ENCODE measurements at places on chromosomes 5 and 9. TPM values are rescaled to one million over a fixed set of nuclear protein-coding genes. Genes with fewer than 3 reads are reported as not detected.
A peak's percentile ranks its signal among the peaks of the same experiment; 100 is the strongest.

- DNase-seq, result no peak
These were observed 8.4 kb upstream of the OSMR start for GRCh38 chr5:38837416-38837815.

DNA sequence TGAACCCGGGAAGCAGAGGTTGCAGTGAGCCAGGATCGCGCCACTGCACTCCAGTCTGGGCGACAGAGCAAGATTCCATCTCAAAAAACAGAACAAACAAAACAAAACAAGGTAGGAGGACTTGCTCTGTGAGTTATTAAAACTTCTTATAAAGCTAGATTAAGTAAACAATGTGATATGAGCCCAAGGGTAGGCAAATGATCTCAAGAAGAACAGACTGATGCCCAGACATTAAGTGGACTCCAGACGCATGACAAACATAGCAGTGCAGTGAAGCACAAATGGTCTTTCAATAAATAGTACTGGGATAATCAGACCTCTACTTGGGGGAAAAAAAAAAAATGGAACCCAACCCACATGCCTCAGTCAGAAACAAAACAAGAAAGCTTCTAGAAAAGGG, 45.7 kb downstream of the SETX start:
- DNase-seq, result no peak

- DNase-seq, result no peak
These were observed 85.1 kb upstream of the RAI14 start for GRCh38 chr5:34570721-34571676.

Gene ETF1
- 50.0 TPM for polyA plus RNA-seq

DNA sequence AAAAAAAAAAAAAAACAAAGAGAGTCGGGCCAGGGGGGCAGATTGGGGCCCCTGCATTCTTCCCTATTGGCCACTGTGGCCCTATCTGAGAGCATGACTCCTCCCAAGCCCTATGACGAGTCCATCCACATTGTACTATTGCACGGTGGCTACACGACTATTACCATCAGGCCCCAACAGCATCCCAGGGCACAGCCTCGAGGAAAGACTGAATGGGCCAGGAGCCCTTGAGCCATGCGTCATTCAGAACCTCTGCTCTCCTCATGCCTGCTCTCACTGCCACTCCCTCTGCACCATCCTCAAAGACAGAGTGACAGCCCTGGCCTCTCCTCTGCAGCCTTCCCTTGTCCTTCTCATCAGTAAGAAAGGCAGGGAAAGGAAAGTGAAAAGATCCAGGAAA, 20.2 kb upstream of the ORM1 start:
- DNase-seq, result no peak

Gene TSTD2
- 8.1 TPM for polyA plus RNA-seq

DNA sequence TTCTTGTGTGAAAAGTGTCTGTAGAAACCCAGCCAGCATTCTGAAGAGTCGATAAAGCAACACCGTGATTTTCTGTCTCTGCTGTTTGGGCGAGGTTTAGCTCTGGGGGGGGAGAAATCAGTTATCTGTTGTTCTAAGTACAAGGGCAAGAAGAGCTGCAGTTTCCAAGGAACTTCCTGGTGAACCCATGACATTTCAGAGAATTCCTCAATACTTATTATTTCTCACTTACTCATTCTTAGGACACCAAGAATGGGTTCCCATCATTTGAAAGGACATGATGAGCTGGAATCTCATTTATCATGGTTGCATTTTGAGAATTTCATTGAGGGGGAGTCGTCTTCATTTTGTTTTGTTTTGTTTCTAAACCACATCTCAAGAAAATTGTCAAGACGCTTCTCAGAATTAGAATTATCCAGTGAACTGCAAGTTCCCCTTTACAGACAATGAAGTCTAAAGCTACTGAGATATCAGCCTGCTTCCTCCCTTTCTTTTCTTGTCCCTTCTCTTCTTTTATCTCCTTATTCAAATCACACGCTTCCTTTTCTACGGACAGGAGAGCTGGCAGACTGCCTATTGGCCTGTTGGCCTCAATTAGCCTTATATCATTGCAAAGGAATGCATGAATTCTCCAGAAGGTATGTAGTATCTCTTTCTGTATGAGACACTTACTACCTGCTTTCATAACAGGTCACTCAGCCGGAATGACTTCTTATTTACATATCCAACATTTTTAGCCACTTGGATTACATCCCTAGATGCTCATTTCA, 53.7 kb downstream of the ZNF462 start:
- DNase-seq, result peak; percentile 91
